Esophagus mucosa (tissue), 1 donor: ENCODE measurements at places on chromosomes 5 and 9. TPM values are rescaled to one million over a fixed set of nuclear protein-coding genes. Genes with fewer than 3 reads are reported as not detected.
A peak's percentile ranks its signal among the peaks of the same experiment; 100 is the strongest.

- peak; percentile 74 for ATAC-seq
These were observed 455.0 kb upstream of the DMAC1 start for GRCh38 chr9:8254541-8254940.

- no peak for ATAC-seq
These were observed 546.7 kb upstream of the DMAC1 start for GRCh38 chr9:8346296-8346695.

SAPCD2 gene
- 13.8 TPM for total RNA-seq

TMEM250 gene
- 32.6 TPM for total RNA-seq

TMEM252 gene
- total RNA-seq = not detected

DNA sequence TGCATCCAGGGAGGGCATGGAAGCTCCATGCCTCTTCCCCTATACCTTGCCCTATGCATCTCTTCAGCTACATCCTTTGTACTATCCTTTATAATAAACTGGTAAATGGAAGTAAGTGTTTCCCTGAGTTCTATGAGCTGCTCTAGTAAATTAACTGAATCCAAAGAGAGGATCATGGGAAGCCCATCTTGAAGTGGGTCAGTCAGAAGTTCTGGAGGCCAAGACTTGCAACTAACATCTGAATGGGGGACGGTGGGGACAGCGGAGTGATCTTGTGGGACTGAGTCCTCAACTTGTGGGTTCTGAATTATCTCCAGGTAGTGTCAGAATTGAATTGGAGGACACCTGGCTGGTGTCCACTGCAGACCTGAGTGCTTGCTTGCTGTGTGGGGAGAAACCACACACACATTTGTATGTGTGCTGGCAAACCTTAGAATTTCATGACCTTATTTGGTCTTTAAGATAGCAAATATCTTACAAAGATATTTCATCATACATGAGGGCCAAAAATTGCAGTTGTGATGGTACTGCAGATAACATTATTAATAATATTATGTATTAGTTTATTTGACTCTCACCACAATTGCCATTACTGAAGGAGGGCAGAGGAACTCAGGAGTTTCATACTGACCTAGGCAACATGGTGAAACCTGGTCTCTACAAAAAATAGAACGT lies 5.5 kb upstream of the PRELID2 start:
- ATAC-seq = no peak

DNA sequence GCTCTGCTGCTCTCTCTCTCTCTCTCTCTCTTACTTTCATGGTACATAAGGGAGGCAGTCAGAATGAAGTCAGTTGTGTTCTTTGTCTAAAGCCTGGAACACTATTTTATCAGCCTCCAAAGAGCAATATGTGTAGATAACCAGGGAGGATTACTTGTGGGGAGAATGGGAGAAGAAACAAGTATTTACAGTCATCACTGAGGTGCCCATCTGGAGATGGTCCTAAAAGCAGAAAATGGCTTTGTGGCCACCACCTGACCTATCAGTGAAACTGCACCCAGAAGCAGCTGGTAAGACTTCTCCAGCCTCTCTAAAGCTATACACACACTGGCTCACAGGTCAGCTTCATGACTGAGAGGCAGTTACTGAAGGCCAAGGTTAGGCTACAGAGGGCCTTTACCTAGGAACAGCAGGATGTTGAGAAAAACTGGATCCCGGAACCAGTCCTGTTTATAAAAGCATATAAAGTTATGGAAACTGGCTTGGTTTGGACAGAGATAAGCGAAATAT lies 75.1 kb downstream of the MRPS27 start:
- ATAC-seq = peak; percentile 53

TAF1L gene
- not detected for total RNA-seq

- no peak for ATAC-seq
These were observed 31.1 kb upstream of the MAMDC2 start for GRCh38 chr9:70012569-70012968.

DNA sequence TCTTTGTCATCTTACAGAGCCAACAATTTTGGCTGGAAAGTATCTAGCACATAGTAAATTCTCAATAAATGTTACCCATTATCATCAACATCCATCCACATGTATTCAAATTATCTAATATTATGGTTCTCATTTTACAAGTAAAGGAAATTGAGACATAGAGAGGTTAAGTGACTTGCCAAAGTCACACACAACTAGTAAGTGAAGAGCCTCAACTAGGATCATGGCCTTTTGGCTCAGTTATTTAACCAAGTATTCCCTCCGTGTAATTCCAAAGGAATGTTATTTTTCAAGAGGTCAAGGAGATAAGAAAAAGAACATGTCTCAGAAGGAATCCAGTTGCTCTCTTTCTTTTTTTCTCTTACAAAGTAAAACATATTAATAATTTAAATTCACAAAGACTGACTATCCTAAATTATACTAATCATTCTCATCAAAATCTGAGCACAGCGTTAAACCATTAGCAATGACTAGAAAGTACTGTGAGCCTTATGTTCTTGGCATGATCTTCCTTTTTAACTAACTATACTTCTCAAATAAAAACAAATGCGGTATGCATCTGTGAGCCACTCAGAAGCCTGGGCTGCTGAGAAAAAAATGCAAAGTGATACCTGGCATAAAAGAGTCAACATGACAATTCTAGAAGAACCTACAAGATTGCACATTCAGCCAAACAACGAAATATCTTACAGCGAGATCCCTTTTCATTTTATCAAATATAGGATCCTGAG lies 350.9 kb downstream of the GLIS3 start:
- no peak for ATAC-seq

DNA sequence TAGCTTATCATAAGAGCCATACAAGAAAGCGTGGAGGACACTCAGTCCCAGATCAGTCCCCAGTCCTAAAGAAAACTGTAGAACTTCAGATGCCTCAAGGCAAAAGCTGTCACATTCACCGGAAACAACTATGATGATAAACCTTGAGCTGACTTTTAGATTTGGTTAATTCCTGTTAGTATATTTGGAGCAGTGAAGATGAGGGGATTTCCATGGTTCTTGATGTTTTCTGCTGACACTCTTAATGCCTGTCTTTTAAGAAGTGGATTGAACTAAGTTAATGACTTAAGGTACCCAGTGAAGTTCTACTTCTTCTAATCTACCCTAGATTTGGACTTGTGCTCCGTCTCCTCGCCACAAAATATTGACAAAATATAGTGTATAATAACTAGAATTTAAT lies 355.0 kb downstream of the EBF1 start:
- ATAC-seq = no peak

BTNL8 gene
- not detected for total RNA-seq

ANKRD33B gene
- 0.68 TPM for total RNA-seq

- ATAC-seq = no peak
These were observed 1.1 kb downstream of the GPBP1 start for GRCh38 chr5:57174890-57175510.

IL4 gene
- not detected for total RNA-seq

MYMK gene
- not detected for total RNA-seq

LPAR1 gene
- 7.5 TPM for total RNA-seq

TTC16 gene
- not detected for total RNA-seq

DNA sequence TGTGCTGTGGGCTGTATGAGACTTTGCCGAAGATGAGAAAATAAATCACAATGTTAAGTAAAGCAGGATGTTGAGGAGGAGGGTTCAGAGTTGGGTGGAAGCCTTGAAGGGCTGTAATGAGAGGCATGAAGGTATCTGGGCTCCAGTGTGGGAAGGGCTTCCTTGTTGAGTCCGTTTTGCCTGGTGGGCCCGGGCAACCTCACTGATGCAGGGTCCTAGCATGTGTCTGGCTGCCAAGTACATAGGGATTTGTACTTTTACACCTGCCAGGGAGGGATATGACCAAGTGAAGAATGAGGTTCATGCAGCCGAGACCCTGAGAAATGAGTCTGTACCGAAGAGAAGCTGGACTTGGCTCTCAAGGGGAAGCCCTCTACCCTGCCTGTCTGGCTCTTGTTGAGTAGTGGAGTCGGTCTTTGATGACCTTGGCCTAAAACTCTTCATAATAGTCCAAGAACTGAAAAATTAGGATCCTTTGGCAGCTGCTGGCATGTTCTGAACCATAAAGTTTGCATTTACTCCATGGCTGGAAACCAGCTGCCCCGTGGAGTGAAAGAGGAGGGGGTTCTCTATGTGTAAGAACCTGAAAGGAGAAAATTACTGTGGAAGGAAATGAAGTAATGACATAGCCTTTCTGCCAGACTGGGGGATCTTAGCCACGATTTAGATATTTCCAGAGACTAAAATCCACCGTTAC lies 59.0 kb upstream of the DPYSL3 start:
- no peak for ATAC-seq

DNA sequence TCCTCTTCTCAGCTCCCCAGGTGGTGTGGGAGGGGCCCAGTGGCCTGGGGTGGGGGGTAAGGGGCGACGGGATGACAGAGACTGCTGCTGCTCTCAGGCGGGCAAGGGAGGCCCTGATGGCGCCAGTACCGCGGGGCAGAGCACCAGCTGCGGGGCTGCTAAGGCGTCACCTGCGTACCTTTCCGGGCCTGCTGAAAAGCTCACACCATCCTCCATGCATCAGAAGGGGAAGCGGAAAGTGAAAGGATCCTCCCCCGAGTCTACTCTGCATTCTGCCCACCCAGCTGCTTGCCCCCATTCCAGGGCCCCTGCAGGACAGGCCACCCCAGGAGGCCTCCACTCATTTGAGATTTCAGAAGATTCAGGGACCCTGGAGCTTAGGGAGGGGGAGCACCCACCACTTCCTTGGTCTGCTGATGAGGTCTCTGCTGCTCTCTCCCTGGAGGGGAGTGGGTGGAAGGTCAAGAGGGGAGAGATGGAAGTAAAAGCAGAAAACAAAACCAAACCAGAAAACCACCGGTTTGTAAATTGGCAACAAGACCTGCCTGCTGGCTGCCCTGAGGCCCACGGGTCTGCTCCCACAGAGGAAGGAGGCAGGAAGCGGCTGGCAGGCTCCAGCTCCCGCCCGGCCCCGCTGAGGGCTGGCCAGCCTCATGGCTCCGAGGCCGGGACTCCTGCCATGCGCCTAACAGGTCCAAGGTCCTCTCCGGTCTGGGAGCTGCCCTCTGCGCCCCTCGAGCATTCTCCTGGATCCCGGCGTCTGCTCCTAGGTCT lies 33.6 kb downstream of the PRRT1B start:
- ATAC-seq = peak; percentile 27

TTF1 gene
- 6.9 TPM for total RNA-seq

GRCh38 chr5:1786621-1787471 lies 12.8 kb downstream of the MRPL36 start:
- no peak for ATAC-seq
